Glomerular endothelial cell (primary cell): ENCODE measurements at places on chromosomes 1 and 21. TPM values are rescaled to one million over a fixed set of nuclear protein-coding genes. Genes with fewer than 3 reads are reported as not detected.

The UBQLN4 gene
- total RNA-seq = 31.0 and 34.0 TPM in 2 replicates

- DNase-seq = no peak
Observed at GRCh38 chr1:224141693-224142092, 27.8 kb downstream of the FBXO28 start.

DNA sequence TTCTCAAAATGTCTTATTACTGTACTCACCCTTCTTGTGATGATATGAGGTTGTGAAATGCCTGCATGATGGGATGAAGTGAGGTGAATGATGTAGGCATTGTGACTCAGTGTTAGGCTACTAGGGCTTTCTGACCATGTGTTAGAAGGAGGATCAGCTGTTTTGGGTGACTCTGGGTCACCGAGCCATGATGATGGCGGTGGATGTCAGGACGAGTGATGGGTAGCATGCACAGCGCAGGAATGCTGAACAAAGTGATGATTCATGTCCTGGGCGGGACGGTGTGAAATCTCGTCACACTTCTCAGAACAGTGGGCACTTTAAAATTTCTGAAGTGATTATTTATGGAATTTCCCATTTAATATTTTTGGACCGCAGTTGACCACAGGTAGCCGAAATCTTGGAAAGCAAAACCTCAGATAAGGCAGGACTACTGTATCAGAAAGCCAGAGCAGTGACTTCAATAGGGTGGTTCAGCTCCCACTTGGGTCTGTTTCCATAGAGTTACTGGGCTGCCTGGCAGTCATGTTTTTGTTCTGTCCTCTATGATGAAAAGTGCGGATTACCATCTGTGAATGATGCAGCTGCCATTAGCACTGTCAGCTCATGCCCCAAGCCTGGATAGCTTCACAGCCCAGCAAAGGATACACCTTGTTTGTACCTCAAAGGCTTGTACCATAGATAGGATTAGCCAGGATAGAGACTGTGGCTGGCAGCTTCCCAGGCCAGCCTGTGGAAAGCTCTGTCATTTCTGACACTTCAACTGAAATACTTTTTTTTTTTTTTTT lies 26.6 kb downstream of the IL6R start:
- no peak for DNase-seq

GRCh38 chr1:156385534-156386031 lies 16.6 kb downstream of the RHBG start:
- peak; percentile 22 for DNase-seq

DNA sequence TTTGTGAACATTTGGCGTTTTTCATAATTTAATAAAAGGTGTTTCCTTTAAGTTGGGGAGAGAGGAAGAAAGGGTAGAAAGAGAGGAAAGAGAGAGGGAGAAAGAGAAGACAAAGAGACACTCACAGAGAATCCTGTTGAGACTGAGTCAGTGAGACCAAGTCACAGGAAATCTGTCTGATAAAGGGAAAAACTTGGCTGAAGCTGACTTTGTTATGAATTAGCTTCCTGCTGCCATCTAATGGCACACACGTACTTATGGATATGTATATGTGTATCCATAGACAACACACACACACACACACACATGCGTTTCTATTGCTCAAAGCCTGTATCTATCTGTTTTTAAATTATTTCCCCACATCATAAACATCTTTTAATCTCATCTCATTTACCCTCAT lies 42.5 kb upstream of the DISC1 start:
- DNase-seq = peak; percentile 66

DNA sequence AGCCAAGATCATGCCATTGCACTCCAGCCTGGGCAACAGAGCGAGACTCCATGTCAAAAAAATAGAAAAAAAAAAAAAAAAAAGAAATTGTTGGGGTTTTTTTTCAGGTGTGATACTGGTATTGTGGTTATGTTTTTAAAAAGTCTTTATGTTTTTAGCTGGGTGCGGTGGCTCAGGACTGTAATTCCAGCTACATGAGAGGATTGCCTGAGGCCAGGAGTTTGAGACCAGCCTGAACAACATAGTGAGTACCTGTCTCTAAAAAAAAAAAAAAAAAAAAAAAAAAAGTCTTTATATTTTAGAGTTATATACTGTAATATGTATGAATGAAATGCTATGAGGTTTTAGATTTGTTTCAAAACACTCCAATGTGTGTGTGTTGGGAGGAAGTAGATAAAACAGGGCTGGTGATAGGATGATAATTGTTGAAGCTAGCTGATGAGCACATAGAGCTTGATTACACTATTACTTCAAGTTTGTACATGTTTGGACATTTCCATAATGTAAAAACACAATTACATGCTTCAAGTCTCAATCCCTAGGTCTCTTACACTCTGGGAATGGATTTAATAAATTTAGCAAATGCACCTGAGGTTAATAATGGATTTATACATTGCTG lies 30.2 kb upstream of the ATP5PO start:
- no peak for DNase-seq

DNA sequence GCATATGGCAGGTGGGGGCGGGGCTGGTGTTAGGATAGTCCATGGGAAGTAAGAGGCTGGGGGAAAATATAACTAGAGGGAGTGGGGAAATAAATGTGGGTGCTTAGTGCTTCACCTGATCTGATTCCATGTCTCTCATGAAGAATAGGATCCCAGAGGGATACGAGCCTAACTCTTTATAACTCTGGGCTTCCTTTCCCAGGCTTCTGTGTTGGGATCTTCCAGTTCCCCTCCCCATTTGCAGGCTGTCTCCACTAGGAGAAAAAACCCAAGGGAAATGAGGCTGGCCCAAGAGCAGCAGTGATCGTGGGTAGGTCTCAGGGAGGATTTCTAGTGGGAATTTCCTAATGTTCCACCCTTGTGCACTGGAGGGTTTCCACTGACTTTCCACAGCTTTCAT lies 1.6 kb downstream of the KCNJ9 start:
- no peak for DNase-seq

- no peak for DNase-seq
Observed at GRCh38 chr1:145871994-145872924, 13.4 kb upstream of the PIAS3 start.

- no peak for DNase-seq
Observed at GRCh38 chr1:64470665-64471217, 812 bp downstream of the CACHD1 start.

The GORAB gene
- 5.0 and 9.7 TPM in 2 replicates for total RNA-seq

DNA sequence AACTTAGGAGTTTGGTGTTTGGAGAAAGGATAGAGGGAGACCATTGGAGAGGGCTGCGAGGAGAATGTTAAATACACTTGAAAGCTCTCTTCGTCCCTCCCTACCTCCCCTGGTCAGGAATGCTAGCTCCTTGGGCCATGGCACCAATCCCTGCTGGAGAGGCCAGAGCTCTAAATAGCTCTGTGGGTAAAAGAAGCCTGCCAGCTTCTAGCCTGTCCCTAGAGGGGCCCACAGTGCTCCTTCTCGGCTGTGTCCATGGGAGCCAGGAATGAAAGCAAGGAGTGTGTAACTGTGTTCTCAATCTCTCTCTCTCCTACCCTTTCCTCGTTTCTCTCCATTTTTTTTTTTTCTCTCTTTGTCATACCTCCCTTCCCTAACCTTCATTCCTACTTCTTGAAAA lies at the start of gene CCDC190:
Gene CCDC190 (minus strand): TSS at position 75 of the 400 bp plus-strand sequence. CDS start 1,529 bp downstream, outside the sequence.
- DNase-seq = no peak

The TRIM67 gene
- total RNA-seq = 0.29 and 0.58 TPM in 2 replicates

DNA sequence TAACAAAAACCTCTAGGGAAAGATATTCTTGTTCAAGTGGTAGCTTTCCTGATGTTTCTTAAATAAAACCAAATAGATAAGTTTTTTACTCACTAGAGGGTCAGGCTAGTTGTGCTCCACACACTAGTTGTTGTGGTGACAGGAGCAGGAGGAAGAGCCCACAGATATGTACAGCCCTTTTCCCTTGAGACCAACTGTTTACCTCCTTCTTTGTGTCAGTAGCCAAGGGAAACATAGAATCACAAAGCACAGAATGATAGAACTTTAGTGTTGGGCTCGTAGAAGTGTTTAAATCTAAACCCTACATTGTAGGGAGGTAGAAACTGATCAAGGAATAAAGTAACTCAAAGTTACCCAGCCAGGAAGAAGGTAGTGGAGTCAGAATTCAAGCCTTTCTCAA lies 309.0 kb downstream of the CTH start:
- no peak for DNase-seq

DNA sequence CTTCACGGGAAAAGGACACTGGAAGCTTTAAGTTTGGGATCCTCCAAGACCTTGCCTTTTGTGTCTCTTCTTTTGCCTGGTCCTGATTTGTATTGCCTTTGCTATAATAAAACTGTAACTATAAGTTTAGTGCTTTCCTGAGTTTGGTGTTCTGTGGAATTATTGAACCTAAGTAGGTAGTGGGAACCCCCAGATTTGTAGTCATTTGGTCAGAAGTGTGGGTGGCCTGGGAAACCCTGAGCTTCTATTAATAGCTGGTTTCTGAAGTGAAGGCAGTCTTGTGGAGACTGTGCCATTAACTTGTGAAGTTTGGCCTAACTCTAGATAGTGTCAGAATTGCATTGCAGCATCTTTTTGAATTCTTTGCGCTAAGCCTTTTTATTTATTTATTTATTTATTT lies 6.8 kb upstream of the MYCL start:
- DNase-seq = no peak

DNA sequence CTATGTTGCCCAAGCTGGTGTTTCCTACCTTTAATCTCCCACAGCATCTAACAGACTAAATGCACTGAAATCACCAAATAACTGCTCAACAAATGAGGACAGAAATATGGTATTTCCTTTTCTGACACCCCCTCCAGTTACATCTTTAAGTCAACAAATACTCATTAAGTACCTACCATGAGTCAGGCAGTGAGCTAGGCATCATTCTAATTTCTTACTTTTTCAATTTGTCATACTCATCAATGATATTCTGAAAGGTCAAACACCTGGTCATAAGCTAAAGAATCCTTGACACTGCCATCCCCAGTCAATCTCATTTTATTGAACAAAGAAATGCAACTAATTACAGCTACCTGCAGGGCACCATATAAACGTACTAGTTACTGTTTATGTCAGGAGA lies 36.6 kb downstream of the LUZP1 start:
- DNase-seq = no peak

- no peak for DNase-seq
Observed at GRCh38 chr1:31502253-31502652, 74.1 kb upstream of the TINAGL1 start.

The TTC24 gene
- not detected in 2 replicates for total RNA-seq

GRCh38 chr1:97041026-97041425 lies 319.4 kb downstream of the PTBP2 start:
- DNase-seq = no peak

The TAF1A gene
- total RNA-seq = 3.5 and 3.6 TPM in 2 replicates

The LAD1 gene
- total RNA-seq = 1.1 TPM in 2 replicates

The ZYG11A gene
- 0.35 and 0.73 TPM in 2 replicates for total RNA-seq

- DNase-seq = no peak
Observed at GRCh38 chr1:29255134-29255666, 18.9 kb downstream of the PTPRU start.

DNA sequence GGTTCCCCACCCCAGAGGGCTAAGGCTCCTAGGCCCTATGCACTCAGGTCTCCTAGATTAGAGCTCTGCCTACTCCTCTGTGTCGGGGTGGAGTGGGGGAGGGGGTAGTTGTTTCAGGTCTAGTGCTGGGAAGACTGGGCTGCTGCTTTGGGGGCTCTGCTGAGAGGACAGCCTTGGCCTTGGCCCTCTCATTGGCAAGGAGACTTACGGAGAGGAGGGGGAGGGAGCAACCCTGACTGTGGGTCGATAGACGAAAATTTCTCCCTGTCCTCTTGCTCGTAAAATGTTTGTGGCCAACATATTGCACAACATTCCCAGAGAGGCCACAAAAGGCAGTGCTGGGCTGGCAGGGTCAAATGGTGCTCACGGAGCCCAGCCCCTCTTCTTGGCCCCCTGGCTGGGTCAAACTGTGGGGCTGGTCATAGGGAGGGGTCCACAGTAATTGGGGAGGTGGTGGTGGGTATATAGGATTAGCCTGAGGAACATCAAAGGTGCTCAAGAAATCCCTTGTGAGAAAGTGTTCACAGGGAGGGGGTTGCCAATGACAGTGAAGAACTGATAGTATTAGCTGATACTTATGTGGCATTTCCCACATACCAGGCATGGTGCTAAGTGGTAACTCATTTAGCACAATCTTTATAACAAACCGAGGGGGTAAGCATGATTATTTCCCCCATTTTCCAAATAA lies 8.5 kb upstream of the DMBX1 start:
- DNase-seq = no peak

- DNase-seq = no peak
Observed at GRCh38 chr1:22142315-22143064, 407 bp downstream of the WNT4 start.

- no peak for DNase-seq
Observed at GRCh38 chr1:247961791-247962190, 3.2 kb upstream of the OR2AK2 start.
